Tibial nerve (tissue), 4 donors: ENCODE measurements at places on chromosomes 13 and 19. TPM values are rescaled to one million over a fixed set of nuclear protein-coding genes. Genes with fewer than 3 reads are reported as not detected.

DNA sequence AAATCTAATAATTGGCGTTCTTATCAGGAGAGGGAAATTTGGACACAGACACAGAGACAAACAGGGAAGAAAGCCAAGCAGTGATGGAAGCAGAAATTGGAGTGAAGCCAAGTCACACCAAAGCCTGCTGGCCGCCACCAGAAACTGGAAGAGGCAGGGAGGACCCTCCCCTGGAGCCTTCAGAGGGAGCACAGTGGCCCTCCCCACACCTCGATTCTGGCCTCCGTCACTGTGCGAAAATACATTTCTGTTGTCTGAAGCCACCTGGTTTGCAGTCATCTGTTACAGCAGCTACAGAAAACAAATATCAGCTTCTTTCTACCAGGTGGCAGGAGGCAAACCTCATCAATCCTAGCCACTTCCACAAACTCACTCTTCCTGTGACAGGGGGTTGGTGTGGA, 8.3 kb upstream of the TLE6 start:
- no peaks in the 10 kb centered on the region for H3K36me3 ChIP-seq
- no peaks in the 10 kb centered on the region for H3K4me1 ChIP-seq
- no peak for DNase-seq
- no peak overlapping the region for H3K4me3 ChIP-seq
- peak overlapping the region; percentile 40 for H3K27ac ChIP-seq

GRCh38 chr19:29084266-29084665, 128.7 kb downstream of the UQCRFS1 start:
- no peaks in the 10 kb centered on the region for H3K36me3 ChIP-seq
- no peaks in the 10 kb centered on the region for H3K4me1 ChIP-seq
- DNase-seq: no peak

GRCh38 chr19:47227352-47228167, 3.4 kb downstream of the BBC3 start:
- H3K27me3 ChIP-seq: no peaks in the 10 kb centered on the region
- H3K4me3 ChIP-seq: peak overlapping the region; percentile 78
- no peaks in the 10 kb centered on the region for H3K4me1 ChIP-seq

DNA sequence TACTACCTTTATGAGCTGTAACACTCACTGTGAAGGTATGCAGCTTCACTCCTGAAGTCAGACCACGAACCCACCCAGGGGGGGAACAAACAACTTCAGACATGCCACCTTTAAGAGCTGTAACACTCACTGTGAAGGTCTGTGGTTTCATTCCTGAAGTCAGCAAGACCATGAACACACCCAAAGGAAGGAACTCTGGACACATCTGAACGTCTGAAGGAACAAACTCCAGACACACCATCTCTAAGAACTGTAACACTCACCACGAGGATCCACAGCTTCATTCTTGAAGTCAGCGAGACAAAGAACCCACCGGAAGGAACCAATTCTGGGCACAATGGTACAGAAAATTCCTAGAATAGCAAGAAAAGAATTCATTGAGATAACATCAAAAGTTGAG, 1796.5 kb upstream of the MIR17HG start:
- DNase-seq: no peak
- no peaks in the 10 kb centered on the region for H3K36me3 ChIP-seq
- no peaks in the 10 kb centered on the region for H3K4me1 ChIP-seq
- no peak overlapping the region for H3K4me3 ChIP-seq
- H3K27ac ChIP-seq: no peak overlapping the region
- H3K27me3 ChIP-seq: no peaks in the 10 kb centered on the region

GRCh38 chr13:91162180-91162579, 185.3 kb upstream of the MIR17HG start:
- no peak overlapping the region for H3K4me3 ChIP-seq
- no peak for DNase-seq
- no peak overlapping the region for H3K27ac ChIP-seq
- no peaks in the 10 kb centered on the region for H3K4me1 ChIP-seq
- no peaks in the 10 kb centered on the region for H3K27me3 ChIP-seq
- H3K36me3 ChIP-seq: no peaks in the 10 kb centered on the region

- no peaks in the 10 kb centered on the region for H3K4me1 ChIP-seq
- no peak for DNase-seq
- no peaks in the 10 kb centered on the region for H3K36me3 ChIP-seq
- H3K27me3 ChIP-seq: no peaks in the 10 kb centered on the region
Observed at GRCh38 chr19:41447732-41448332, 4.9 kb downstream of the ERICH4 start.

- H3K36me3 ChIP-seq: peaks cover 85% of the 10 kb centered on the region
- H3K4me3 ChIP-seq: no peak overlapping the region
- H3K4me1 ChIP-seq: no peaks in the 10 kb centered on the region
- no peak overlapping the region for H3K27ac ChIP-seq
Observed at GRCh38 chr13:113502686-113503085, 12.2 kb upstream of the DCUN1D2 start.

The FGF14 gene
- 2.1 TPM for total RNA-seq

The CEACAM21 gene
- total RNA-seq: 0.87 TPM

The CYP4F2 gene
- total RNA-seq: not detected

The PEAK3 gene
- total RNA-seq: 3.7 TPM
